ENCODE measurements at places on chromosomes 4 and X.
A peak's percentile ranks its signal among the peaks of the same experiment; 100 is the strongest.

- DNase-seq, result no peak
Measured at GRCh38 chr4:70364002-70364401, 3.4 kb downstream of the SMR3A start.

- DNase-seq, result no peak
Measured at GRCh38 chrX:154374313-154375155, at the start of gene FLNA. Gene FLNA (minus strand): TSS chrX:154374634. CDS start chrX:154371245, 3,389 bp downstream.

GRCh38 chrX:129641941-129642340 is 12.8 kb downstream of the APLN start:
- no peak for DNase-seq

DNA sequence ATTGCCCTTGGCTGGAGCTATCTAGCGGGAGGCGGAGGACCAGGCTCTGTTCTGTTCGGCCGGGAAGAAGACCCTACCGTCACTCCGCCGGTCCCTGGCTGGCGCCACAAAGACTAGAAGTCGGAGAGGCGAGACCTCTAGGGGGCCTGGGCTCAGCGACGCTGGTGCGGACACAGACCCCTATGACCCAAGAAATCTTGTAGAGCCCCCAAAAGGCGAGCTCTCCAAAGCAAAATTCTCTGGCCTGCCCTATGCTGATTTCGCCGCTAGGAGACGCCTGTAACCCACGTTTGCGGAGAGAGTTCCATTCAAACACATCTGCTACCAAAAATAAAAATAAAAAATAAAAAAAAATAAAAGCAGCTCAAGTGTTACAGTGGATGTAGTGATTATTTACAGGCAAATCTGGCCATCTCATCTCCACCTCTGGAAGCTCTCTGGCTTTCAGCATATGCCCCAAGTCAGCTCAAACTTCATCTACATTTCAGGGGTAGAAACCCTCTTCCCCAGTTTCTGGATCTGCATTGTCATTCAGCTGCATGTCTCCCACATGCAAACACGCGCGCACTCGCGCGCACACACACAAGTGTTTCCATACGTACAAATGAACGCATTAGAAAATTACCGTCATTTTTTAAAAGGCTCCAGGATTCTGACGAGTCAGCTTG is 2.4 kb upstream of the PCDH10 start:
- no peak for DNase-seq

DNA sequence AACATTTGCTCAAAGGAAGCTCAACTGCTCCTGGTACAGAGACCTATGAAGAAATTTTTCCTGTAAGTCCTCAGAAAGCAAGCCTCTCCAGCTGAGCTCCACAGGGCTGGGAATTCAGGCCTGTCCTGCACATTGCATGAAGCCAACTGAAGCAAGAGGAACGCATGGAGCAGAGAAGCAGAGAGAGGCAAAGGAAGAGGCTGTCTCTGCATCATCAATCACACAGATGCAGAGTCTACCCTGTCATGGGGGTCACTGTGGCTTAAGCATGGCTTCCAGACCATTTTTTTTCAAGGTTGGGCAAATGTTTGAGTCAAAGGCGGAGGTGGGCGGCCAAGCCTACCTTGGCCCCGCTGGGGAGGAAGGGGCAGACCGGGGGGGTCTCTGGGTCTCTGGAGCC is 110.3 kb upstream of the MSX1 start:
- no peak for DNase-seq

- no peak for DNase-seq
Measured at GRCh38 chr4:105588252-105588651, 35.8 kb downstream of the ARHGEF38 start.

DNA sequence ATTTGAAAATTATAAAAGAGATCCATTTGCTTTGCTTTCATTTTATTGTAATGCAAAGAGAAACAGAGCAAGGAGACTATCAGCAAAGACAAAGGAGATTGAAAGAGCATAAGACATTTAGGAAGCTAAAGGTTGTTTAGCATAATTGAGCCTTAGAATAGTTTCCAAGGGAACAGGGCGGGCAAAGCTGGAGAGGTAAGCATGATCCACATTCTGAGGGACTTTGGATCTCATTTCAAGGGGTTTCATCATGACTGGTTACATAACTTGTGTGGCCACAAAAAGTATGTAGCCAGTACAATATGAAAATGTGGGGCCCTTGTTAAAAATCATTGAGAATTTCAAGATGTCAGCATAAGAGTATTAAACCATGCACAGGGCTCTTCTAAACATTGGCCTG is 406.5 kb downstream of the RPA4 start:
- no peak for DNase-seq

DNA sequence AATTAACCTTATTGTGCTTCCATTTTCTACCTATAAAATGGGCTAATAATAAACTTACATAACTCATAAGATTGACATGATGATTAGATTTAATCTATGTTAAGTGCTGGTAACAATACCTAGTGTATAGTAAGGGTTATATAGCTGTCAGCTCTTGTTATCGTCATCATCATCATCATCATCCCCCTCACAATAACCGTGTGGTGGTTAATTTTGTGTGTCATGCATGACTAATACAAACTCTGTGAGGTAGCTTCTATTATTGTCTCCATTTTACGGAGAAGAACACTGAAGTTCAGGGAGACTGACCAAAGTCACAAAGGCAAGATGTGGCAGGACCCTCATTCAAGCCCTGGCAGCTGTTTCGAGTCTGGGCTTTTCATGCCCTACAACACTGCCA is 211.3 kb downstream of the PALLD start:
- DNase-seq, result no peak

DNA sequence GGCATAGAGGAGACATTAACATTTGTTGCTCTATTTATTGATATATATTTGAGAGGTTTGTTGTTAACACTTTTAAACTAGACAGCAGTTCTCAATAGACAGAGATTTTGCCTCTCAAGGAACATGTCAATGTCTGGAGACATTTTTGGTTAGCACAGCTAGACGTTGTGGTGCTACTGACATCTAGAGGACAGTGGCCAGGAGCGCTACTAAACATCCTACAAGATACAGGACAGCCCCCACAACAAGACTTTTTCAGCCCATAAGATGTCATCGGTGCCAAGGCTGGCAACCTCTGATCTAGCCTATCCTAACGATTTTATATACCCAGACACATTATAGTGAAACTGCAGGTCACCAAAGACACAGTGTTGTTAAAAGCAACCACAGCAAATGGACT is 18.4 kb upstream of the CTSO start:
- no peak for DNase-seq

GRCh38 chr4:155593793-155594192 is 72.9 kb upstream of the GUCY1A1 start:
- no peak for DNase-seq

DNA sequence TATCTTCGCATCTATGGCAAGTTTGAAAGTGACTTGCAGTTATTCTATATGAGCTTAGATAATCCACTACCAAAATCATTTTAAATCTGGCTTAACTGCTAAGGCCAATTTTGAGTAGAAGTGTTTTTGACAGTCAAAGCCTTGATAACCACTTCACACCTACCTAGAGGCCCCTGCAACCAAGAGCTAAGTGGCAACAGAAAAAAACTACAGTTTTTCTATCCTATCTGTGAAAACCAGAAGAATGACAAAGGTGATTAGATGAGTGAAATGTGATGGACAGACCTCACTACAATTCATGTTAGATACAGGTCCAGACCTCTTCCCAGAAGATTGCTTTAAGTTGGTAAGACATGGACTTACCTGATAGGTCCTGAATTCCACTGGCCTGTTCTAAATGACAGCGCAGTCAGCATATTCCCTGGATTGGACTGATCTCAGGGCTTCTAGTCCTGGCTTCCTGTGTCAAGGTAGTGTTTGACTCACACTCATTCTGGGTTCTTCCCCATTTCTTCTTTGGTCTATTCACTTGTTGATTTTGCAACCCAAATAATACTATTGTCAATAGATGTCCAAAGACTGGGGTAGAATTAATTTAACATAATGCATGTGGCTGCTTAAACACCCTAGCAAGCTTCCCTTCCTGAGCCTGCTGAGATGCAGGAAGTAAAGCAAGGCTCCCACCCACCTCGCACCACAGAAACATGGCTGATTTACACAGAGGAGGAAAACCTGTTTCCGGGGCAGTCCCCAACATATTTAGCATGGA is 65.1 kb downstream of the PPP3CA start:
- DNase-seq, result no peak

DNA sequence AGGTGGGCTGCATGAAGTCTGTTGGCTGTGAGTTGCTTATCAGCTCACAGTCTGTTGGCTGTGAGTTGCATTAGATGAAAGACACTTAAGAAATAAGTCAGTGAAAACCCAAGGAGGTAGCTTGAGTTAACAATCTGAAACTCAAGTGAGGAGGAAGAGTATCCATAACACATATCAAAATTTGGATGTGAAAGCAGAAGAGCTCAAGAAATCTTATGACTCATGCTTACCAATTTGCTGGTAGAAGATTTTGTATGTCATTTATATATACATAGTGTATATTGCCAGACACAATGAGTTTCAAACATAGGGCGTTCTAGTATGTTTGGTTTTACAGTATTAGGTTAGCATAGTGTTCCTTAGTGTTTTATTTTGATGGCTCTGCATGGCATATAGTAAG is 107.4 kb downstream of the DDIT4L start:
- no peak for DNase-seq

GRCh38 chrX:118437283-118437682 is 58.3 kb upstream of the DOCK11 start:
- no peak for DNase-seq

- no peak for DNase-seq
Measured at GRCh38 chr4:175970724-175971123, 94.9 kb upstream of the WDR17 start.

- no peak for DNase-seq
Measured at GRCh38 chr4:970854-971520, 2.4 kb downstream of the DGKQ start.

DNA sequence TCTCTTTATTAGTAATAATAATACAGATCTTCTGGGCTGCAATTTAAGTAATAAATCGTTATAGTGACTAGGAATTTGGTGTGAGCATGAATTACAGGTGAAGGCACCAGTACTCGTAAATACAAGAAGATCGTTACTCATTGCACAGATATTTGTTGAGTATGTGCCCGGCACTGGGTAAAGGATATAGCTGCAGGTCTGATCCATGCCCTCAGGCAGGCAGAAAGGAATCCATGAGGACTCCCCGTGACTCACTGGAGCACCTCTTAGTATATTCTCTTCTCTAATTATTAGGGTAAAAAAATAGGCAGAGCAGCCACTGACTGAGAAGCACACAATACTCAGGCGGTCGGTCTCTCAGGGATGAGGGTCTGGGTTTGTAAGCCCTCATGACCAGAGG is 868.3 kb downstream of the RAB28 start:
- no peak for DNase-seq

DNA sequence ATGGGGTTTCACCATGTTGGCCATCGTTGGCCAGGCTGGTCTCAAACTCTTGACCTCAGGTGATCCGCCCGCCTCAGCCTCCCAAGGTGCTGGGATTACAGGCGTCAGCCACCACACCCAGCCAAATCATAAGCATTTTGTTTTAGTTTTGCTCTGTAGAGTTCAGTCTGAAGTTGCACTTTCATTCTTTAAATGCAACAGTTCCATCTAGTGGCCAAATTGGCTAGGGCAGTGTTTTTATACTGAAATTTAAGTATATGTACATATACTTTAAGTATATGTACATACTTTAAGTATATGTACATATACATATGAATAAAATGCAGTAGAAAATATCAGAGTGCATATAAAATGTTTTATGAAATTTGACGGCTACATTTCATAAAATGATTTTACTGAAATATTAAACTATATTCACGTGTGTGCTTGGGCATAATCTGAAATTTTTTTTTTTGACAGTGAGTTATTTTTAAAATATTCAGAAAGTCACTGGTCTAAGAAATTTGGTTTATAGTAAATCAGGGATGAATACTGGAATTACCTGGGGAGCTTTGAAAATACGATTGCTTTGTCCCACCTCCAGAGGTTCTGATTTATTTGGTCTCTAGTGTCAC is 145.5 kb downstream of the NWD2 start:
- peak; percentile 70 for DNase-seq

DNA sequence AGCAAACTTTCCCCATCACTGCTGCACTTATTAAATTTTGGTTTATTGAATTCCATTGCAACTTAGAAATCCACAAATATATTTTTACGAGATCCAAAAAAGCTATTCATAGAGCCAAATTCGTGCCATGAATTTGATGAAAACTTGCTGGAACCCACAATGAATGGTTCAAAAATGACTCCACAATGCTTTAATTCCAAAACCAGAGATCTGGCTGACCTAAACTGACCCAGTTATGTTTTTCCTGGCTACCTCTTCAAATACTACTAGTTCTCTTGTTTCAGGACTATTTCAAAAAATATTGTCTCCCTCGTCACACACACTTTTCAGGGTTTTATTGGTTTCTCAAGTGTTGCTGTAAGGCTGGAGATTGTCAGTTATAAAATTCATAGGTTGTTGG is 474.8 kb downstream of the PDGFC start:
- DNase-seq, result no peak

DNA sequence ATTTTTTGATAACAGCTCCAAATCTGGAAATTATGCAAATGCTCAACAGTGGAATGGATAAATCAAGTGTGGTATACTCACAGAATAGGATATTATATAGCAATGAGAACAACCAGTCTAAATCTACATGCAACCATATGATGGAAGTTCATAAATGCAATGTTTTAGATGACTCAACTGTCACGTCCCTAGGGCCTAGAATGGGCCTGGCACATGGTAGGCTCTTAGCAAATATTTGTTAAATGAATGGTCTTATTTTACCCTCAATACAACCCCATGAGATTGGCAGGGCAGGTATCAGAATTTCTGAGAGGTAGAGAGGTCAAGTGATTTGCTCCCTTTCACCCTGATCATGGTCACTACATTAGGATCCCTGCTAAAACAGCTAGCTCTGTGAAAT is 14.6 kb upstream of the NKX3-2 start:
- no peak for DNase-seq

DNA sequence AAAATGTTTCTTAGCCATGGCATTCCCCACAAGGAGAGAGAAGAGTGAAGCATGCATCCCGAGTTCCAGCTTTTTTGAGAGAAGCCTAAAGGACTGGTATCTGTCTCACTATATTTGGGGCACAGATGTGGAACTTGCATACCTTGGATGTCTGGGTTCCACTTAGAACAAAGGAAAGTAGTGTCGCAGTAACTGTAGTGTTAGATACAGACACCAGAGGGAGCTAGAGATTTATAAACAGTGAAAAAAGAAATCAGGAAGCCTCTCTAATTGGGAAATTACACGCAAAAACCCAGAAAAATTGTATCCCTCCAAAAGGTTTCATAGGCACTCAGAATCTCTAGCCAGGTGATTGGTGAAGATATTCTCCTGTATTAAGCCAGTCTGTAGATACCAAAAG is 34.4 kb downstream of the AGTR2 start:
- DNase-seq, result peak; percentile 2

DNA sequence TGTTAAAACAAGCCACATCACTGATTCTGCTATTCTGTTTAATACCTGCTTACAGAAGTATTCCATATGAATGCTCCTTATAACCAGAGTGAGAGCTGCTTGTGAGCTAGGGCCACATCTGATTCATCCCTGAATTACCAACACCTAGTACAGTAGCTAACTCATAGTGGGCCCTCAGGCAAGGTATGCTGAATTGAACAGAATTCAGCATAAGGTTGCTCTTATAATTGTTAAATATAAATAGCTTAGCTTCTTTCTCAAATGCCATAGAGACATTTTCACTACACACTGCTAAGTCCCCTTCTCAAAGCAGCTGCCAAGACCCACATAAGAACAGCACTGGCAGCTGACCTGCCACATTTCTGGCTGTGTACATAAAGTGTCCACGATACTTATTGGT is 27.0 kb upstream of the MCF2 start:
- no peak for DNase-seq

- no peak for DNase-seq
Measured at GRCh38 chrX:139929876-139930275, 3.0 kb downstream of the ATP11C start.
